ENCODE measurements at places on chromosomes 6 and 20.

DNA sequence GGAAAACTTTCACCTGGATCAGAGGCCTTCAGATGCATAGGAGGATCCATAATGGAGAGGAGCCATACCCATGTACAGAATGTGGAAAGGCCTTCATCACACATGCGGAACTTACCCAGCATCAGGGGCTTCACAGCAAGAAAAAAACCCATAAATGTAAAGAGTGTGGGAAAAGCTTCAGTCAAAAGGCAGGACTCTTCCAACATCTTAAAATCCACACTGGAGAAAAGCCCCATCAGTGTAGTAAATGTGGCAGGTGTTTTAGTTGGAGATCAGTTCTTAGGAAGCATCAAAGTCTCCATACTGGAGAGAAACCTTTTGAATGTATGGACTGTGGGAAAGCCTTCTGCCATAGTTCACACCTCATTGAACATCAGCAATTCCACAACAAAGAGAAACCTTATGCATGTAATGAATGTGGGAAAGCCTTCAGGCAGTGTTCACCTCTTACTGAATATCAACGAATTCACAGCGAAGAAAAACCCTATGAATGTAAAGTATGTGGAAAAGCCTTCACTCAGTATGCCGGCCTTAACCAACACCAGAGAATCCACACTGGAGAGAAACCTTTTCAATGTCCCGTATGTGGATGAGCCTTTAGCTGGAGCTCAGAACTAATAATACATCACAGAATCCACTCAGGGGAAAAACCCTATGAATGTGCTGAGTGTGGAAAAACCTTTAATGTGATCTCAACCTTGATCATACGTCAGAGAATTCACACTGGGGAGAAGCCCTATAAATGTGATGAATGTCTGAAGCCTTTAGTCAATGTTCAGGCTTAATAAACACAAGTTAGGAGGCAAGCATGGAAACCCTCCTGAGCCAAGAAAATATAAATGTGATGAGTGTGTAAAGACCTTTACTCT is 36.7 kb upstream of the ZSCAN9 start:
- no peak for DNase-seq

GRCh38 chr6:161200610-161201370 is 73.1 kb downstream of the AGPAT4 start:
- no peak for DNase-seq

- peak; percentile 50 for DNase-seq
Measured at GRCh38 chr20:63977739-63978276, 1.6 kb downstream of the SAMD10 start.

GRCh38 chr20:44537993-44538392 is 16.1 kb upstream of the SERINC3 start:
- no peak for DNase-seq

DNA sequence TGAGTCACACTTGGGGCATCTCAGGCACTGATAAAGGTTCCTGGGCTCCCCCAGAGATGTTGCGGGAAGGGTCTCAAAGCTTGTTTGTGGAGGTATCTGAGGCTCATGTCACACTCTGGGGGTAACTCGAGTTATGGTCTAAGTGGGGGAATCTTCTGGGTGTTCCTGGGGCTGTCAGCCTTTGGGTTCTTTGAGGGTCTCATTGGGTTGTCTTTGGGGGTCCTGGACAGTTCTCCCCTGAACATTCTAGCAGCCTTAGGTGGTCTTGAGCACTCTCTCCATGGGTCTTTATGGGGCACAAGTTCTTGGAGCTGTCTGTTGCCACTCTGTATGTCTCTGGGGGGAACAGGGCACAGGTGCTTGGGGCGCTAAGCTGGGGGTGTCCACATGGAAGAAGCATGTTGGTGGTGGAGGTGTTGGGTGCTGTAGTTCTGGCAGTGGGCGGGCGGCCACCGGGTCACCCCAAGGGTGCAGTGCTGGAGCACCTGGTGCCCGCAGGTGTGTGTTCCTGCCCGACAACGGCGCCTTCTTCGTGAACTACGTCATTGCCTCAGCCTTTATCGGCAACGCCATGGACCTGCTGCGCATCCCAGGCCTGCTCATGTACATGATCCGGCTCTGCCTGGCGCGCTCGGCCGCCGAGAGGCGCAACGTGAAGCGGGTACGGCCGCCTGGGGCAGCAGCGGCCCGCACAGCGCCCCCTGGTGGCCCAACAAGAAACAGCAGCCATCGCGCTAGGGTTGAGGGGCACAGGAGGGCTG is 7.1 kb upstream of the CAPN11 start:
- peak; percentile 81 for DNase-seq

DNA sequence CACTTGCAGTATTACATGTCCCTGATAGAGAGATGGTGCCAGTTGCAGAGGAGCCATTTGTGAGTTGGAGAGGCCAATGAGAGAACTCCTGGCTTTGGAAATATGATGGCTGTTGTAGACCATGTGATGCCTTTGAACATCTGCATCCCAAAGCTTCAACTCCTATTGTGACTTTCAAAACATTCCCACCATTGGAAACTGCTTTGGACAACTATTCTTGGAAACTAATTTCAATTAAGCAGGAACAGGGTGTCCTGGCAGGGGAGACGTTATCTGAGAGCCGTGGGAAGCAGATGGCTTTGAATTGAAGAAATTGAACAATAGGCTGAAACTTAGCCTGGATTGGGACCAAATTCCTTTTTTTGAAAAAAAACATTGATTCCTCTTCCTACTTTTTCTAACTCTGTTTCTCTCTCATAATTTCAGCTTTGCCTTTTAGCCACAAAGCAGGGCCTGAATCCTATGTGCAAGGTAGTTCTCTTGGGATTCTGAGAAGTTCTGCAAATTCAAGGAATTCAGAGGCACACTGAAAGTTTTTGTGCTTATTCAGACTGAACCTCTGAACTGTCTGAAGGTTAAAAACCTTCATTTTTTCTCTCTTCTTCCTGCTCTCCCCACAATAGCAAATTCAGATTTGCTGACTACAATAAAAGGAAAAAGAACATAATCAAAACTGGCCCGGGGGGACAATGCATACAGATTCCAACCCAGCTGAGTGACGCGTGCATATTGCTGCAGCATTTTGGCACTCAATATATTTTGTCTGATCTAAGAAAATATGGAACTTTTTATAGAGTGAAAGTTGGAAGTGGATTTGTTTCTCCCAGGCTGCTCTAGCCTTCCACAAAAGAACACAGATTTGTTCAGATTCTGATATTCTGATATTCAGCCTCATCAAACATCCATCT is 720.4 kb upstream of the CHD6 start:
- DNase-seq: no peak

DNA sequence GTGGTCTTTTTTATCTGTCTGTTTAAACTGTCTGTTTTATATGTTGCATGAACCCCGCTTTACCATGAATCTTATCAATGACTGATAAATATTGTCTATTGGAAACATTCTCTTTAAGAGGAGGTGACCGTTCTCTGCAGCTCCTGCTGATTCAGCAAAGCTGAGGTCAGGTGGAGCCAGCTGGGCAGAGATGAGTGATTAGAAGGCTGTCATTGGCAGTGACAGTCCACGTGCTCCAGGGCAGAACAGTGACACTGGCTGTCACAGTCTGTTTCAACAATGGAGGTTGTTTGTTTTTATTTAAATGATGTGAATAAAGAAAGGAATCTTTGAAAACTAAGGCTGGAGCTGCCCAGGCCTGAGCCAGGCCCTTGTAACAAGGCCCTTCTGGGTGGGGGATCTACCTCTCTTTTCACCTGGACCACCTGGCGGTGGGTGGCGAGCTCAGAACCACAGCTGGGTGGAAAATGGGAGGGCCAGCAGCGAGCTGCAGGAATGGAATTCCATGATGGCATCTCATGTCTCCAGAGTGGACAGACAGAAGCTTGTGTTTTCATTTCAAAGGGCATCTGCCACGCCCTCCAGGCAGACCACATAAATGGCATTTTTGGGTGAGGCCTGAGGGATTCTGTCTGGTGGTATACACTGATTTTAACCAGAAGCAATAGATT is 12.6 kb downstream of the SYNJ2 start:
- DNase-seq: no peak

- DNase-seq: no peak
Measured at GRCh38 chr6:35432291-35432690, 19.8 kb upstream of the FANCE start.

- peak; percentile 20 for DNase-seq
Measured at GRCh38 chr20:37651932-37652331, 41.9 kb upstream of the CTNNBL1 start.

Measured in CD4-positive, alpha-beta T cell treated with Interleukin-12 subunit alpha and Interleukin-12 subunit beta, for 1 hour (primary cell).